ENCODE measurements at places on chromosomes 2 and 18. TPM values are rescaled to one million over a fixed set of nuclear protein-coding genes. Genes with fewer than 3 reads are reported as not detected.

GRCh38 chr18:23921716-23922285, 92.8 kb upstream of the TTC39C start:
- DNase-seq = no peak

The HSPE1 gene
- total RNA-seq = 23.5 TPM

The C18orf63 gene
- total RNA-seq = 1.6 TPM

The SKOR2 gene
- total RNA-seq = not detected

- no peak for DNase-seq
Observed at GRCh38 chr2:29053670-29054400, 20.5 kb downstream of the PCARE start.

The ALLC gene
- not detected for total RNA-seq
